Left cardiac atrium (tissue), 4 donors: ENCODE measurements at places on chromosomes 3 and 15.
A peak's percentile ranks its signal among the peaks of the same experiment; 100 is the strongest.

- DNase-seq: no peak
Measured at GRCh38 chr15:82936966-82937711, 15.4 kb downstream of the HOMER2 start.

GRCh38 chr15:40366457-40367370 is 8.7 kb downstream of the DISP2 start:
- peak; percentile 84 for DNase-seq

GRCh38 chr3:52874864-52875587 is 22.3 kb downstream of the STIMATE start:
- no peak for DNase-seq

- DNase-seq: peak; percentile 78
Measured at GRCh38 chr3:141105828-141106628, 54.9 kb downstream of the SPSB4 start.

GRCh38 chr15:100560323-100560722 is 31.6 kb upstream of the CERS3 start:
- no peak for DNase-seq

- peak; percentile 29 for DNase-seq
Measured at GRCh38 chr3:106025151-106025722, 156.4 kb upstream of the CBLB start.

DNA sequence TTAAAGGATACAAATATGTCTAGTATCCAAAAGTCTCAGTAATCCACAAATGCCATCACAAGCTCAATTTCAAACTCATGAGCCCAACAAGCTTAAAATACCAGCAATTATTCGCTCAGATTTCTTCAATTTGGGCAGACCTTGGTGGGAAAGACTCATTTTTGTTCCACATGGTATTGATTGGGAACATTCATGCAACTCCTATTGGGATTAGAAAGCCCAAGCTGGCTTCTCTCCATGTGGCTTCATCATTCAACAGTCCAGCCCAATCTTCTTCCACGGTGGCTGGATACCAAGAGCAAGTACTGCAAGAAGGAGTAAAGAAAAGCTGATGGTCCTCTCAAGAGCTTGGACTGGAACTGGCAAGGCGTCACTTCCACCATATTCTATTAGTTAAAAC is 66.3 kb downstream of the STRIT1 start:
- no peak for DNase-seq

GRCh38 chr15:72770673-72771328 is 12.8 kb downstream of the ADPGK start:
- DNase-seq: no peak

DNA sequence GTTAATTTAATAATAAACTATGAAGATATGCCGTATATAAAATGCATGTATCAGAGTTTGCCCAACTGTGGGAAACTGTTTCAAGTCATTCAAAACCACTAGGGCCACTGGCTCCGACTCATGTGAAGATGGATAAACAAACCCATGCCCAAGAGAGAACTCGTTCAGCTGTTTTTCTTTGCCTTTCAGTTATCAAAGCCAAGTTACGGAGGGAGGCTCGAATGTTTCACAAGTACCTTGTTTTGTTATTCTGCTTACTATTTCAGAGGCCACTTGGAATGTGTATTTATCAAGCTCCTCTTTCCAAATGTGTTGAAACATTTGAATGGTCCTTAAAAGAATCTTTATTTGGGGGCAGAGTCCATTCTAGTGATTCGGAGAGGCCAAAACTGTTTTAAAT is 82.1 kb downstream of the DUT start:
- no peak for DNase-seq
